ENCODE measurements at places on chromosomes 5 and 9.

- peak; percentile 26 for DNase-seq
Measured at GRCh38 chr5:38556599-38557307, at the start of gene LIFR. LIFR (minus strand) TSS chr5:38556646; CDS start chr5:38530647, 25,999 bp downstream.

DNA sequence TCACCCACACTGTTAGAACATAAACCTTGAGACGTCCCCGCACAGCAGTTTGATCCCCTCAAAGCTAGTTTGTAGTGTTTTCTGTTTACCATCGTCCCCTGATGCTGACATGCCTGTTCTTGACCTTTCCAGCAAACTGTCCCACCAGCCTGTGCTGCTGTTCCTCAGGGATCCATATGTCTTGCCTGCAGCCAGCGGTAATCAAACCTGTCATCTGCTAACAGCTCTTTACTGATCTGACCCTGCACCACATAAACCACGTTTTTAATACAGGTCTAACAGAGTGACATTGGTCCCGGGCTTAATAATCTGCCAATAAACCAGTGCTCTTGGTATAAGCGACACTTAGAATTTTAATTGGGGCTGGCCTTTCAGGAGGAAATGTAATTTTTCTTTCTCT, 34.7 kb downstream of the PPIC start:
- DNase-seq = no peak

- no peak for DNase-seq
Measured at GRCh38 chr5:140018096-140018481, 25.0 kb downstream of the NRG2 start.

GRCh38 chr5:132219981-132220380, 7.7 kb downstream of the P4HA2 start:
- DNase-seq = no peak

DNA sequence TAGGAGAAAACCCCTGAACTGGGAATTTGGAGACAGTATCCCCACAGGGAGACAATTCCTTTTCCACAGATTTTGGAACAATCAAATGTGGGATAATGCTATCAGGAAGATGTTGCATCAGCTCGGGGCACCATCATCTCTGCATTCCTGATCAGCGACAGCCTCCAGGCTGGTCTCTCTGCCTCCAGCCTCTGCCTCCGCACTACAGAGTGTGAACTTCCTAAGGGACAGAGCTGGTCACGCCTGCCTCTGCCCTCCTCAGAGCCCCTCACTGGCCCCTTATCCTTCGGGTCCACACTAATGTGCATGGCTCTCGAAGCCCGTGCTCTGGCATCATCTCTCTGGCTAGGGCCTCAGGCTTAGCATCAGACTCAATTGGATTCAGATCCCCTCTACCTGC, 8.6 kb downstream of the FOXI1 start:
- no peak for DNase-seq

DNA sequence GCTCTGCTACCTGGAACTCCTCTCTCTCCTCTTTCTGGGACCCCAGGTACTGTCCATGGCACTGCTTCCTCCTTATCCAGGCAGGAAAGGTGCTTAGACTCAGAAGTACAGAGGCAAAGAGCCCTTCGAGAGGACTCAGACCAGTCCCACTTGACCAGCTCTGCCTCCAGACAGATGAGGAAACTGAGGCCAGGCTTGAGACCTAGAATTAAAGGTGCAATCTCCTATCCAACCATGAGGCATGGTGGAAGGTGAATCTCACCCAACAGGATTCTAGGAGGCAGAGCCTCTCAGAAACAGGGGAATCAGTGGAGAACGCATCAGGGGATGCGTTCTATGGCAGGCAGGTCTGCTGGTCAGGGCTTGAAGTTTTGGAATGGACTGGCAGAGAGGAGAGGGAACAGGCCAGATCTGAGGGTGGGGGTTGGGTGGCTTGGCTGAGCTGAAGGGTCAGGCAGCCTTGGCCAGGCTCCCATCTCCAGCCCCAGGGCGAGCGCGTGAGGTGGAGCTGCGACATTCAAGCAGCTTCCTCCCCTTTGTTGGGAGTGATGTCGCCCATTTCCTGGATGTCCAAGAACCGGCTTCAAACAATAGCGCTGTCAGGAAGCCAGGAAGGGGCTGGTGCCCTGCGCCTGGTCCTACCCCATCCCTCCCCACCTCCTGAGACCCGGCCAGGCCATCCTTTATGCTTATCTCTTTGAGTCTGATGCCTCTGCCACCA, 26.2 kb downstream of the NDUFA8 start:
- DNase-seq = no peak

- no peak for DNase-seq
Measured at GRCh38 chr5:39057734-39058133, 16.5 kb downstream of the RICTOR start.

- DNase-seq = no peak
Measured at GRCh38 chr9:135662758-135663450, at the start of gene LCN9. LCN9 (plus strand) TSS chr9:135663309; CDS start chr9:135663322, 13 bp downstream.

DNA sequence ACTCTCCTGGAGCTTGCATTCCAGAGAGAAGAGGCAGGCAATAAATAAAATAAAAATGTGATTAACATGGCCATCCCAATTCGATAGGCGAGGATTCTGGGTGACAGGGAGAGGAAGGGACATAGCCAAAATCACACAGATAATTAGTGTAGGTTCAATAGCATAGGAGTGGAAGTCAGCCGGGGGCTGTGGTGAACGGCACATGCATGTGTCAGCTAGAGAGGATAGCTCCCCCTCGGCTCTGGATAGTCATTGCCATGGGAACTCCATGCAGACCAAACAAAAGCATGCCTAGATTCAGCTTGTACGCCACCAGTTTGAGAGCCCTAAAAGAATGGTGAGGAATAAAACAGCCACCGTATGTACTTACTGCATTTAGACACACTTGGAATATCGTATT, 223.5 kb downstream of the GRIA1 start:
- DNase-seq = no peak

GRCh38 chr5:74394528-74394915, 246.0 kb downstream of the ENC1 start:
- no peak for DNase-seq

DNA sequence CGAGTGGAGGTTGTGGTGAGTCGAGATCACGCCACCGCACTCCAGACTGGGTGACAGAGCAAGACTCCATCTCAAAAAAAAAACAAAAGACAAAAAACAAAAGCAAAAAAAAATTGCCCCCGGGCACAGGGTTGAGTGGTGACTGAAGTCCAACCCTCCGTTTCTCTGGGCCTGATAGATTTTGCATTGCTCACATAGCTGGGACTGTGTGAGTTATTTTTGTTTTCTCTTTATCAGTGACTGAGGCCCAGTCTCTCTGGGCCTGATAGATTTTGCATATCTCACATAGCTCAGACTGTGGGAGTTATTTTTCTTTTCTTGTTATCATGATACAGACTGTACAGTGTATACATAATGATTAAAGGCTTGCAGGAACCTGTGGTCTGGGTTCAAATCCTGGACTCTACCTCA, 2.6 kb upstream of the SLC28A3 start:
- peak; percentile 49 for DNase-seq

DNA sequence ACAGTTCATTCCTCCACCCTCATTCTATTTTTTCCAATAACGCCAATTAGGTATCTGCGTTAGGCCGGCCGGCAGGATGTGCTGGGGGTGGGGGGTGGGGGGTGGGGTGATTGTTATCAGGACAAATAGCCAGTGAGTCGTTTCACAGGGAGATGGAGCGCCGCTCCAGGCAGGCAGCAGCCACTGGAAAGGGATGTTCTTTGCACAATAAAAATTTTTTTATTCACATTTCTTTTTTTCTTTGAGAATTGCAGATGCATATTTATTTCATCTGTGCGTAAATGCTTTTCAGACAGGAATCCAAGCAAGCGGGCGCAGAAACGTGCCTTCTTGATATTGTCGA, 4.1 kb downstream of the LMX1B start:
- DNase-seq = no peak

Measured in non-pigmented ciliary epithelial cell (primary cell).